Renal cortex interstitium (tissue), 15 donors: ENCODE measurements at places on chromosomes 2 and 18.

DNA sequence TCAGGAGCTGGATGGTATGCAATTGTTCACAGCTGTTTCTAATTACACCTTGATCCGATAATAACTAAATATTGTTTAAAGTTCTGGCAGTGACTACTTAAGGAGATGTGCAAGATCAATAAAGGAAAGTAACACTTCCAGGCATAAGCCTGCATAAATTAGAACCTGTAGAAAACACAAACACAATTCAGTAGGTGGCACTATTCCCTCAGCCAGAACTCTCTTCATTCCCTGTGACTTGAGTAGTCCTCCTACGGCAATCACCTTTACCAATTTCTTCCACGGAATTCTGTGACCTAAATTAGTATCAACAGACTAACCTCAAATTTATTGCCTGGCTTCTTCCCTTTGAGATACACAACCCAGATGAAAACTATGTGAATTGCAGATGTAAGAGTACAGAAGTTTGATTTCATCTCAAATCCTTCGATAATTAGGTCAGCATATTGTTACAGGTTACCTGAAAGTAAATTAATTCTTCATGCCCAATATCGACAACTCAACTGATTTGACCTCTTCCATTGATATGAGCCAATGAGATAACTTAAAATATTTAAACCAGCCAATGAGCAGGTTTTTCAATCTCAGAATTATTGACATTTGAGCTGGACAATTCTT lies 137.8 kb downstream of the PID1 start:
- DNase-seq, result peak; percentile 17

DNA sequence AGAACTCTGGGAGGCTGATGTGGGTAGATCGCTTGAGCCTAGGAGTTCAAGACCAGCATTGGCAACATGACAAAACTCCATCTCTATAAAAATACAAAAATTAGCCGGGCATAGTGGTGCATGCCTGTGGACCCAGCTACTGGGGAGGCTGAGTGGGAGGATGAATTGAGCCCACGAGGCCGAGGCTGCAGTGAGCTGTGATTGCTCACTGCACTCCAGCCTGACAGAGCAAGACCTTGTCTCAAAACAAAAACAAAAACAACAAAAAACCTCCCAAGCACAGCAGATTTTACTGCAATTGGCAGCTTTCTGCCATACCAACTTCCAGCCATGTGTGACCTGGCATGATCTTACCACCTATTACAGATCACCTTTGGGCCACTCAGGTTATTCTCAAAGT lies 57.7 kb upstream of the LRPPRC start:
- no peak for DNase-seq

- no peak for DNase-seq
These were observed 39.0 kb upstream of the MAL start for GRCh38 chr2:94986392-94986963.

DNA sequence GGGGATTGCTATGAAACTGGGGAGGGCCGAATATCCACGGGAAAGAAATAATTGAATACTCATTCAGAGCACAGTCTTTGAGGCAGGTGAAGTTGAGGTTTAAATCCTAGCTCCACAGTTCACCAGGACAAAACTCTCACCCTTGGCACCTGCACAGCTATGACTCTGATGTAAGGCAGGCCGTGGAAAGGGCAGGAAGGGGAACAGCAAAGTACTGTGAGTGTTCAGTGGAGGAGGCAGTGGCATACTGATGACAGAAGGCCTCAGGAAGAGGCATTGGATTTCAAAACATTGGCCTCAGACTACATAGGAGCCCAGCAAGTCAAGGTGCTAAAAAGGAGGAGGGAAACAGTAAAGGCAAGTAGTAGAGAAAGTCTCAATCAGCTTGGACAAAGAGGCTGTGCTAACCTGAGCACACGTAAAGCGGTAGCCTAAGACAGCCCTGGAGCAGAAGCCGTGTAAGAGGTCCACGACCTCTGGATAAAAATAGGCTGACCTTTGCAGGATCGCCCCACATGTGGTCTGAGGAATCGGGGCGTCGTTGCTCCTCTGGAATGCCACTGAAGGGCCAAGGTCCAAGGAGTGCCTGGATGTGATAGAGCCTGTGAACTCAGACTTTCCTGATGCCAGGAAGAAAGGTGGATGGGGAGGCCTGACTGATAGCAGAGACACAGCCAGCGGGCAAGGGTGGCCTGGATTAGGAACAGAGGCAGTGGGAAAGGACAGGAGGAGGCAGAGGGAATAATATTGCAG lies 243.6 kb downstream of the PID1 start:
- no peak for DNase-seq

DNA sequence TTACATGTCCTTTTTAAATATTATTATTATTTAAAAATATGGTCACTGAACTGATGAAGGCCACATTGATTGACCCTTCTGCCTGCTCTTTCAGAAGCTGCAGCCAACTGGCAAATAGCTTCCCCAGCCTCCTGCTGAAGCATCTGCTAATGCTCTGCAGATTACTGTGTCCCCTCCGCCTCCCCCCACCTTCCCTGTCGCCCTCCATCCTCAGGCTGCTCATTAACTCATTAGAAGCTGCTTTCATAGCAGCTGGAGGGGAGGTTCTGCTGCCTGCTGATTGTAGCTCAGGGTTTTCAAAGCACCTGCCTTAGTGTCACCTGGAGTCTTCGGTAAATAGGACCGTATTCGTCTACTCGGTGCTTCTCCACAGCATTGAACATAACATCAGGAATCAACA lies 24.8 kb upstream of the LMAN1 start:
- DNase-seq, result no peak

GRCh38 chr2:137800386-137800785 lies 163.9 kb upstream of the HNMT start:
- no peak for DNase-seq

GRCh38 chr18:12121175-12122042 lies 27.8 kb downstream of the ANKRD62 start:
- DNase-seq, result no peak
